ENCODE measurements at places on chromosomes 12 and 14.

DNA sequence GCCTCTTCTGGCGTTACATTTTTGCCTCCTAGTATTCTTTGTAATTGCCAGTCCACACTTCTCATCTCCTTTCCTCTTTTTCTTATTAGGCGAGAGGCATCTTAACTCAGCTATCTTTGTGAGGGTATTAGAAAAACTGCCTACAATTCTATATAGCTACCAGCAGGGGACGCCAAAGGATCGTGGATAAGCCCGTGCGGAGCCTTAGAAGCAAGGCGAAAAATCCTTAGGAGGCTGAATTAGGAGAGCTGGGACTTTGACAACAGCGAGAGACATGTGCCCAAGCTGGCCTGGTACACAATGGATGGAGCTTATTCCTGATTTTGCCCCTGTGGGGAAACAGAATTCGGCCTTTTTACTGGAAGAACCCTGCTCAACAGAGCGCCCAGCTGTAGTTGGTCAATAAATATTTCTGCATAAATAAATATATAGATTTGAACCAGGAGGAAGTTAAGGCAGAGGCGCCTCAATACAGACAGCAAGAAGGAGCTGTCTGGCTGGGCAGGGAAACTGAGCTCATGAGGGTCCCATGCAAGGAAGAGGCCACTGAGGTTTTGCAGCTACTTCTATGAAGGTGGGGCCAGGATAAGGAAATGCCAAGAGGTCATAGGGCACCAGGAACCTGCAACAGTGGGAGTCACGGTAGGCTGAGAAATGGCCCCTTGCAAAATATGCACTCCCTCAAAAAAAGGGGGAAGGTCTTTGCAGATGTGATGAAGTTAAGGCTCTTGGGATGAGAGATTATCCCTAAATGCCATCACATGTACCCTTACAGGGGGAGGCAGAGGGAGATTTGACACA is 14.6 kb upstream of the RBM19 start:
- DNase-seq = peak; percentile 56

DNA sequence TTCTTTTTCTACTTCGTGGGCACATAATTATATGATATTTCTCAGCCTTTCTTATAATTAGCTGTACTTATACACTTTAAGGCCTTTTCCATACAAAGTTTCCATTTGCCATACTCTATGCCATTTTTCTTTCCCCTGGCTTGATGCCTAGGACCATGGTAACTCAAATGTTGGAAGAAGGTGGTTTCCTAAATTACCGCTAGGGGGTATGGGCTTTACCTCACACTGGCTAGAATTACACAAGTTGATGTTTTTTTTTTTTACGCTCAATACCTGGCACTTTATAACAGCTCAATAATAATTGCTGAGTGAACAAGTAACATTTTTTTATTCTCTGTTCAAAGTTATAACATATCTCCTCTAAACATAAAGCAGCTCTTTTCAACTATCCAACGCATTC is 306.8 kb upstream of the LRFN5 start:
- no peak for DNase-seq

DNA sequence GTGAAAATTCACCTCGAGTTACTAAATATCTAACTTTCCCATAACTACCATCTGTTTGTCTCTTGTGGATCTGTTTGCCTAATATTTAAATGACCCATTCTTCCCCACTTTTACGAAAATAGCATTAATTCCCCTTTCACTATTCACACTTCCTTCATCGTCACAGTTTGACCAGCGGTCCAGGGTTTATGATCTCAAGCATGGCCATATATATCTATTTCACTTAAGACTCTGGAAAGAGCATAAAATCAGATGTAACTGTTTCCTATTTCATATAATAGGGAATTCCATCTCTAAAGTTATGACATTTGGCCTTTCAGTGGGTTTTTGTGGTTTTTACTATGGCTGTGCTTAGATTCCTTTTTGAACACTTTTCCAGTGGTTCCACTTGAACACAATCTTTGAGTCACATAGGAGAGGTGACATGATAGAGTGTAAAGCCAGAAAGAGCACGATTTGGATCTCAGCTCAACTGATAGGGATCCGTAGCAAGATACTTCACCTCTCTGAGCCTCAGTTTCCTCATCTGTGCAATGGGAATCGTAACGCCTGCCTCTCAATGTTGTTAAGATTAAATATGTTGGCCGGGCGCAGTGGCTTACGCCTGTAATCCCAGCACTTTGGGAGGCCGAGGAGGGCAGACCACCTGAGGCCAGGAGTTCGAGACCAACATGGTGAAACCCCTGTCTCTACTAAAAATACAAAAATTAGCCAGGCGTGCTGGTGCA is 754 bp upstream of the BCL2L14 start:
- no peak for DNase-seq

DNA sequence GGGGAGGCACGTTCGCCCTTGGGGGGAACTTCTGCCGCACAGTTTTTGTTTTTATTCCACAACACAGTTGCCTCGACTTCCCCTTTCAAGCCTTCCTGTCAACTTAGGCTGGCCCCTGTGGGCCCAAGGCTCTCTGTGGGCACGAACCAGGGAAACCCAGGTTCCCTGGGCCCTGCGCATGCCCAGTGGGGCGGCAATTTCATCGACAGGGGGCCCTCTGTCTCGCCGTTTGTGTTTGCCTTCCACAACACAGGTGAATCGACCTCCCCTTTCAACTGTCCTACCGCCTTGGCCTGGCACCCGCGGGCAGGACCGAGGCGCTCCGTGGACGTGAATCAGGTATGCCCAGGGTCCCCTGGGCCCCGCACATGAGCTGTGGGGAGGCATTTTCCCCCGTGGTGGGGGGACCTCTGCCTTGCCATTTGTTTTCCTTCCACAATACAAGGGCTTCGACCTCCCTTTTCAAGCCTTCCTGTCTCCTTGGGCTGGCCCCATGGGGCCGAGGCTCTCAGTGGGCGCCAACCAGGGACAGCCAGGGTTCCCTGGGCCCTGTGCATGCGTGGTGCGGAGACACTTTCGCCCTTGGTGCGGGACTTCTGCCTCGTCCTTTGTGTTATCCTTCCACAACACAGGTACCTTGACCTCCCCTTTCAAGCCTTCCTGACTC is 354.0 kb downstream of the ALG10 start:
- DNase-seq = no peak

DNA sequence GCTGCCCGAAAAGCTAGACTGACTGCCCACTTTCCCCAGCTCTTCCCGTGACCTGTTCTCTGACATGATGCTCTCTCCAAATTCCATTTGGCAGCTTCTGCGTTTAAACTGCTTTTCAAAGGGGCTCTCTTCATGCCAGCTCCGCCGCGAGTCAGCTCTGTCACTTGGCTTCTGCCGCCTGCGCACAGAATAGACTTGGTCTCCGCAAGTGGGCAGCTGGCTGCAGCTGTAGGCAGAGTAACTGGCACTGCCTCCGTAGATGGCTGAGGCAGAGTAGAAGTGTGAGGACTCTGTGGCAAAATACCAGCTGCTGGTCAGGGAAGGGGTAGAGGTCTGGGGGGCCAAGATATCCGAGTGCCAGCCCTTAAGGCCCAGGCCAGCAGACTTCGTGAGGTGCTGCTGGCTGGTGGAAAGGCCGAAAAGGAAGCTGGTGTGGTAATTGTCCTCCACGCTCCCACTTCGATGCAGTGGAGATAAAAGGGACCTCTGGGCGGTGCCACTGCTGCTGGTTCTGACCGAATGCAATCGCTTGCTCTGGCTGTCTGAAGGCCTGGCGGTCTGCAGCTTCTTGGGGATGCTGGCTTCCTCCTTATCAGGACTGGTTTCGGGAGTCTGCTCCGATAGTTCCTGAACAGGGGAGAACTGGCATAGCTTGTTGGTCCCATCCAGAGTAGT is 85.7 kb downstream of the DUSP16 start:
- no peak for DNase-seq

DNA sequence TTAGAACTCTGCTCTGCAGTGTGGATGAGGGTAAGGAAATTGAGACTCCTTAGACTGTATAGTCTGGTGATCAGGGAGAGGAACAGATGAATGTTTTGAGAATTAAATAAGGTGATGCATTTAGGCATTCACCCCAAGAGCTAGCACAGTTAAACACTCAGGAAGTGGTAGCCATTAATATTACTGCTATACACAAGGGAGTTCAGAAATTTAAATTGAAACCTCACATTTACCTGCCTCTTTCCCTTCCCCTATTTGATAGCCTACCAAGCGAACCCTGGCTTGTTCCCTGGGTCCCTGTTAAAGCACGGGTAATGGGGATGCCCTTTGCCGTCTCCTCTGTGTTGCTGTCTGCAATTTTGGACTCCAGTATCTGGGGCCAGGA is 18.2 kb downstream of the WNT5B start:
- DNase-seq = no peak

DNA sequence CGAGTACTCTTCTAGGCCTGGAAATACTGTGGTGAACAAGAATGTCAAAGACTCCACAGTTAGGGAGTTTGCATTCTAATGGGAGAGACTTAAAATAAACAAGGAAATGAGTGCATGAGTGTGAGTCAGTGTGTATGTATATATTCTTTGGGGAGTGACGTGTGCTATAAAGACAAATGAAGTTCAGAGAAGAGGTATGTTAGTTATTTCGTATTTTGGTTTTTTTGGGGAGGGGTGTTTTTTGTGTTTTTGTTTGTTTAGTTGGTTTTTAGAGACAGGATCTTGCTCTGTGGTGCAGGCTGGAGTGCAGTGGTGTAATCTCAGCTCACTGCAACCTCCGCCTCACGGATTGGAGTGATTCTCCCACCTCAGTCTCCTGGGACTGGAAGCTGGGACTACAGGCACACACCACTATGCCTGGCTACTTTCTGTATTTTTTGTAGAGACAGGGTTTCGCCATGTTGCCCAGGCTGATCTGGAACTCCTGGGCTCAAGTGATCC is 74.3 kb downstream of the SRGAP1 start:
- peak; percentile 27 for DNase-seq

DNA sequence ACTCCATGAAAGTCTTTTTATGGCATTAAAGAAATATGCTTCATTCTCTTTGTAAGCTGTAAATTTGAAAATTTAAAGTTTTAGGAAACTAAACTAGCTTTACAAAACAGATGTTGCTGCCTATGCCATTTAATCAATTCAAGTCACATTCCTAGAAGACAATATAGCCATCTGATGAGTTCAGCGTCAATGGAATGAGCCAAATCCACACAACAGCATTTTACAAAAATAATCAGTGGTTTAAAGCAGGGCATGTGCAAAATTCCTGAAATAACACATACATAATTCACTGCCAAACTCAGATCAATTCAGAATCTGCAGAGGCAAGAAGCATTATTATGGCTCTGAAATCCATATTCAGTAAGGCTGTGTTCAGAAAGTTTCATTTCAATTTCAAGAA is 75.6 kb downstream of the MED13L start:
- DNase-seq = no peak

GRCh38 chr14:102318781-102319276 is 717 bp upstream of the ZNF839 start:
- DNase-seq = no peak

DNA sequence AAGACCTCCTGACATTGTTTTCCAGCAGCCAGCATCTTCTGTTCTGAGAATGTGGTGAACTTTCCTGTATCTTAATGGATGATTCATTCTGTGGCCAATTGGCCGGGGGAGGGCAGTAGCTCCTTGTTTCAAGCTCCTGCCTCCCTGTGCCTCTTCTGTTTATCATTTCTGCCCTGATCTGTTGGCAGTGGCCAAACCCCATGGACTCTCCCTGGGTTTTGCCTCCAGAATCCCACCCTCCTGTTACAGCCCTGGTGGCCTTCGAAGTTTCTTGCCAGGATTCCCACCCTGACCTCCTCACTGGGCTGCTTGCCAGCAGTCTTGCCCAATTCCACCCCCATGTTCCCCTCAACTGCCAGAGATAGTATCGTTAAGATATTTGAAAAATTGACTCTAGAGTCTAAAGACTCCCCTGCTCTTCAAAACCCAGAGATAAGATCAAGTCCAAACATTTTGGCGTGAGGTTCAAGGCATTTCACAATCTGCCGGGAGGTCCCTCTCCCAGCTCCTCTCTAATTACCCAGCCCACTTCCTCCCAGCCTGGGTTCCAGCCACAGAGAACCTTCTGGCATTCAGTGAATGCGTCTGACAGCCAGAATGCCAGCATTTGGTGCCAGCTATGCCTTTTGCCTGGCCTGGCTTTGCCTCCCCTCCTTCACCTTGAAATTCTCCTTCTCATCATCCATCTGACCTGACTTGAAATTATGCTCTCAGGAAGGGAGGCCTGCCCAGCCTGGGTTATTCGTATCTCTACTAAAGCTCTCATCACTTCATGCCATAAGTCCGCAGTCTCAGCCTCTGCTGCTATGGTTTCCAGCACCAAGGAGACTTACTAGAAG is 37.7 kb upstream of the TXNRD1 start:
- DNase-seq = peak; percentile 88

GRCh38 chr12:114683709-114684097 is 272 bp downstream of the TBX3 start:
- DNase-seq = no peak

DNA sequence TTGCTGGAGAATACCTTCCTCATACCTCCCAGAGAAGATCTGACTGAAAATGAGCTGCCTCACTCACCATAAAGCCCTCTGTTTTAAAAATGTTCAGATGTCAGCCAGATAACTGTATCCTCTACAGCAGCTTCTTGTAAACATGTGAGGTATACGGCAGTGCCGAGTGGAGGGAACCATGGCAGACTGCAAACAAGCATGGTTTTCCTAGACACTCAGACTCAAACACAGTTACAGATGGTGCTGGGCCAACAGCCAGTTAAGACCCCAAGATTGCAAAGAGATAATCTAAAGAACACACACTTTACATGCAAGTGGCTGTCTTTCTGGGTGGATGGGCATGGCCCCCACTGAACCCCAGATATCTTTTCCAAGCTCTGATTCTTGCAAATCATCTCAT is 16.6 kb upstream of the CCDC177 start:
- DNase-seq = no peak

GRCh38 chr14:55107766-55108554 is 21.1 kb upstream of the LGALS3 start:
- DNase-seq = peak; percentile 93

- DNase-seq = no peak
Observed at GRCh38 chr12:3293446-3294161, 197.4 kb upstream of the PRMT8 start.

DNA sequence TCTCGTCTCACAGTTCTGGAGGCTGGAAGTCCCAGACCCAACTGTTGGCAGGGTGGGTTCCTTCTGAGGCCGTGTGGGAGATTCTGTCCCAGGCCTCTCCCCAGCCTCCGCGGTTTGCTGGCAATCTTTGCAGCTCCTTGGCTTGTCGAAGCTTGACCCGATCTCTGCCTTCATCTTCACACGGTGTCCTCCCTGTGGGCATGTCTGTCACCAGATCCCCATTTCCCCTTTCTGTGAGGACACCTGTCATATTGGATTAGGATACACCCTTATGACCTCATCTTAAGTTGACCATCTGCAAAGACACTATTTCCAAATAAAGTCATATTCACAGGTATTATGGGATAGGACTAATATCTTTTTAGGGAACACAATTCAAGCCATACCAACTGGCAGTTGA is 22.6 kb upstream of the LRP1-AS start:
- no peak for DNase-seq

Data from AG08396 (cell line).